ENCODE measurements at places on chromosomes 1 and 21.
A peak's percentile ranks its signal among the peaks of the same experiment; 100 is the strongest.

GRCh38 chr1:111199881-111200801 is at the start of gene DENND2D:
DENND2D (minus strand) TSS chr1:111200646; CDS start chr1:111200459, 187 bp downstream.
- DNase-seq: peak; percentile 69

DNA sequence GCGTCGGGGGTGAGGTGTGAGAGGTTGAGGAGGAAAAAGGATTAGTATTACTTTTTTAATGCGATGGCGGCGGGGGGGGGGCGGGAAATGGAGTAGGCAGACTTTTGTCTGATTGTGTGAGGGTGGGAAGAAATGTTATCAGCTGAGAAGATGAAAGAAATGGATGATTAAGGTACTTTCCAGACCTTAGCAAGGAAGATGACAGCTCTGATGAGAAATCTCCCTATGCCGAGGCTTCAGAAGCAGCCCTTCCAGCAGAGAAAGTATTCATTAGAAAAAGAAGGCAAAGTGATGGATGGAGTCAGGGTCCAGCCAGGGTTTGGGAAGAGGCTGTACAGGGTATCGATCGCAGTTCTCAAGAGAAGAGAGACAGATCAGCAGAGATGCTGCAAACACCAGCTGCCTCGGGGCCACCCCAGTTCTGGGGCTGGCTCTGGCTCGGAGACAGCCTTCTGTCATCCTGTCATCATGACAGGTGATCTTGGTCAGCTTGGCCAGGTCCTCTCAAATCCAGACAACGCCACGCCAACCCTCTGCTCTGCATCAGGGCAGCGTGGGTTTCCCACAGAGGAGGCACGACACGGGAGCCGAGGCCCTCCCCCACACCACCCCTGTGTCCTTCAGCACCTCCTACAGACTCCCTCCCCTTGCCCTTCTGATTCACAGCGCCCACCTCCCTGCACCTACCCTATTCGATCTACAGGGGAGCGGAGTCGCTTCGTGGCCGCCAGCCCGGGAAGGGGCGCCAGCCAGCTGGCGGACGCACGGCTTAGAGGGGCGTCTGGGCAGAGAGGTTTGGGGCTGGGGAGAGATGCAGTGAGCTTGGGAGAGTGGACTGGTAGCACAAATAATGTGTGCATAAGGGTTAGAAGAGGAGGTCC is 674 bp upstream of the ATXN7L2 start:
- no peak for DNase-seq

DNA sequence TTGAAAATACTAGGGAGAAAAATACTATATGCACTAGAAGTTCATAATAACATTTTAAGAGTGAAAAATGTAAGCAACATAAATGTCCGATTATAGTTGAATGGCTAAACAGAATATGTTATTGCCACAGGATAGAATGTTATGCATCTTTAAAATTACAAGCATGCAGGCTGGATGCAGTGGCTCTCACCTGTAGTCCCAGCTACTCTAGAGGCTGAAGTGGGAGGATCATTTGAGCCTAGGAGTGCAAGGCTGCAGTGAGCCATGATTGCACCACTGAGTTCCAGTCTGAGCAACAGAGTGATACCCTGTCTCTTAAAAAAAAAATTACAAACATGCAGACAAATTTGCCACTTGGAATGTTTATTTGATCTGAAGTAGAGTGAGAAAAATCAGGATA is 3.0 kb upstream of the BATF3 start:
- no peak for DNase-seq

GRCh38 chr1:161241682-161242081 is 3.7 kb upstream of the NR1I3 start:
- DNase-seq: no peak

DNA sequence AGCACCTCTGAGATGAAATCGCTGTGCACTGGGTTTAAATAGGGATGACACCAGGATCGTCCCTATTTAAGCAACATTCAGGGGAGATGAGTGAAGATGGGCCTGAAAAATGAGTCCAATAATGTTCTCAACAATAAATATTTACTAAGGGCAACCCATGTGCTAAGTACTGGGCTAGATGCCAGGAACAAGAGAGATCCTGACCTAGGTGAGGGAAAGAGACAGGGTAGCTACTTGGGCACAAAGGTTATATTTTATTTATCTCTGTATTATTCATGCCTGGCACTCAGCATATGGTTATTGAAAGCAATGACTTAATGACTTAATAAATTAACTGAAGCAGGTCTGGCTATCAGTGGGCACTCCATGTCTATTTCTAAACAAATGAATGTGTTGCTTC is 27.4 kb upstream of the AVPR1B start:
- no peak for DNase-seq

- DNase-seq: no peak
These were observed 151.9 kb upstream of the GJB5 start for GRCh38 chr1:34602907-34603306.

- no peak for DNase-seq
These were observed 100.4 kb downstream of the MRPL37 start for GRCh38 chr1:54300401-54300800.

DNA sequence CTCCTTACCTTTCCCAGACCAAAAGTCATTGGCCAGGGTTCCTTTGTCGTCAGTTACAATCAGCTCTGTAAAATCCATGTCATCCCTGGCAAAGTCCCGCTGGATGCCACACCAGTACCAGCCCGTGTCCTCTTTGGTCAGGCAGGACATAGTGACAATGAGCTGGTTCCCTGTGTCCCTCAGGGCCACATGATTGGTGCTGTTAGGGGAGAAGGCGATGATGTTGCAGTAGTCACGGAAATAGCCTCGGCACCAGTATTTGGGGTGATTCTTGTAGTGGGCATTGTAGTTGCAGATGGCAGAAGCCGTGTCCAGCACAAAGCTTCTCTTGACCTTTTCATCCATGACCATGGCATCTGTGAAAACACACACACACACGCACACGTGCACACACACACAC is 14.8 kb downstream of the ADORA3 start:
- no peak for DNase-seq

- DNase-seq: peak; percentile 55
These were observed 77.2 kb upstream of the FOXD3 start for GRCh38 chr1:63245186-63245585.

- no peak for DNase-seq
These were observed 154.8 kb downstream of the SLC45A1 start for GRCh38 chr1:8472668-8473067.

DNA sequence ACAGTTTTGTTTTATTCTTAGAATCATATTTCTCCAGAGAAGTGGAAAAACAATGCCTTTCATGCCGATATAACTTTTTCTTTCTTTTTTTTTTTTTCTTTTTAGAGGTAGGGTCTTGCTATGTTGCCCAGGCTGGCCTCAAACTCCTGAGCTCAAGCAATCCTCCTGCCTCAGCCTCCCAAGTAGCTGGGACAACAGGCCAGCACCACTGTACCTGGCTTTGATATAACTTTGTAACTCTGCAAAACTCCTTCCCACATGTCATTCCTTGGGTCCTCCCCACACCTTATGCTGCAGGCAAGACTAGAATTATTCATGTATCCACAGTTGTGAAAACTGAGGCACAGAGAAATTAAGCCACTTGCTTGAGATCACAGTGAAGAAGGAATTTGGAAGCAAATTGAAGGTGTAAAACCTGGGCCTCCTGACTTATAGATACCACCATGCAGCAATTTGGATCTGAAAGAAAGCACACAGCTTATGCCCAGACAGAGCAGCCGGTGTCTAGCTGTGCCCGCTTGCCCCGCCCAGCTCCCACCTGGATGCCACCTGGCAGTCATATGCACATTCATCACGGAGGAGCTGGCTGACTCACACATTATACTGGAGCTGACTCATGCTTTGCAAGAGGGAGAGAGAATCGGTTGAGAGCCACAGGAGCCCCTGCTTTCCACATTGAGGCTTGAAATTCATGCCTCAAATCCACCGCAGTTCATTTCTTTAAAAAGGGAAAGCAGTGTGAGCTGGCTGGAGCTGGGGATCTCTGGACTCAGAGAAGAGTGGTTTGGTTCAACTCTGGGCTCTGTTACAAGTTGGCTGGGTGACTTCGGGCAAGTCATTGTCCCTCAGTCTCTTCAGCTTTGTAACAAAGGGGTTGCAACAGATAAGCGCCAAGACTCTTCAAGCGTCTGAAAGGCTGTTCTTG is 8.3 kb upstream of the SLC2A1 start:
- DNase-seq: no peak

GRCh38 chr1:153764310-153764709 is 10.9 kb upstream of the SLC27A3 start:
- no peak for DNase-seq

DNA sequence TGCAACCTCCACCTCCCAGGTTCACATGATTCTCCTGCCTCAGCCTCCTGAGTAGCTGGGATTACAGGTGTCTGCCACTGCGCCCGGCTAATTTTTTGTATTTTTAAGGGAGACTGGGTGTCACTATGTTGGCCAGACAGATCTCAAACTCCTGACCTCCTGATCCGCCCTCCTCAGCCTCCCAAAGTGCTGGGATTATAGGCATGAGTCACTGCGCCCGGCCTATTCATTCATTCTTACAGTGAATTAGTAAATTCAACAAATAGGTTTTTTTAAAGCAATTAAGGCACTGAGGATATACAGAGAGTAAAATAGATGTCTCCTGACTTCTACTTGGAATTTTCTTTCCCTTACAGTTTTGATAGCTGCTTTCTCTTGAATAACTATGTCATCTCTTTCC is 43.5 kb downstream of the CDC42 start:
- DNase-seq: no peak

- no peak for DNase-seq
These were observed at the start of gene ZBTB7B for GRCh38 chr1:155002464-155003226. ZBTB7B (plus strand) TSS chr1:155002802; CDS start chr1:155014661, 11,859 bp downstream.

DNA sequence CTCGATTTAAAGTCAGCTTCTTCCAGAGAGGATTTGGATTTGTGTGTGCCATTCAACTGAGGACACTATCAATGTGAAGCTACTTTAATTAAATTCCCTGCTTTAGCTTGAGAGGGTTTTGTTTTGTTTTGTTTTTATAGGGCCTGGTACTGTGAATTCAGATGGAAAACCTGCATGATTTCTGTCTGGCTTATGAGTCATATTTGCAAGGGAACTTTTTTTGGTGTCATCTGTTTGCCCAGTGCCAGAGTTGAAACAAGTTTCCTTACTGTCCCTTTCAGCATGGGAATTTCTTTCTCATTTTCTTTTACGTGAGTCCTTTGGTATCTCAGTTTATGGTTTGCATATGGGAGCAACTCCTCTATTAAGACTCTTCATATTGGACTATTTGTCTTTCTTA is 194.6 kb downstream of the GREM2 start:
- DNase-seq: no peak

DNA sequence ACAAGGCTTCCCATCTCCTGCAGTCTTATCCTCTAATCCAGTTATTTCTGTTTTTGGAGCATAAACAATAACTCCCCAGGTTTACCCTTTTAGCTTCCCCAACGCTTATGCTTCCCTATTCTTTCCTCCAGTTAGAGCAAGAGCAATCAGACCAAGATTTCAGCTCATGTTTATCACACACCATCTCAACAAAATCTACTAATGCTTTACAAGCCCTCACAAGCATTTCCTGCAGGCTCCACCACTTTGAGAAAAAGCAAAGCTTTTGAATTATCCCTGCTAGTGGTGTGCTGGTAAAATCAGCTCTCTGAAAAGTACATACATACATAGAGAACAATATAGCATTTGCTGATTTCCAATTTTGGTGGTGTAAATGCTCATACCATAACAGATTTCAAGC is 92.9 kb downstream of the EDEM3 start:
- no peak for DNase-seq

DNA sequence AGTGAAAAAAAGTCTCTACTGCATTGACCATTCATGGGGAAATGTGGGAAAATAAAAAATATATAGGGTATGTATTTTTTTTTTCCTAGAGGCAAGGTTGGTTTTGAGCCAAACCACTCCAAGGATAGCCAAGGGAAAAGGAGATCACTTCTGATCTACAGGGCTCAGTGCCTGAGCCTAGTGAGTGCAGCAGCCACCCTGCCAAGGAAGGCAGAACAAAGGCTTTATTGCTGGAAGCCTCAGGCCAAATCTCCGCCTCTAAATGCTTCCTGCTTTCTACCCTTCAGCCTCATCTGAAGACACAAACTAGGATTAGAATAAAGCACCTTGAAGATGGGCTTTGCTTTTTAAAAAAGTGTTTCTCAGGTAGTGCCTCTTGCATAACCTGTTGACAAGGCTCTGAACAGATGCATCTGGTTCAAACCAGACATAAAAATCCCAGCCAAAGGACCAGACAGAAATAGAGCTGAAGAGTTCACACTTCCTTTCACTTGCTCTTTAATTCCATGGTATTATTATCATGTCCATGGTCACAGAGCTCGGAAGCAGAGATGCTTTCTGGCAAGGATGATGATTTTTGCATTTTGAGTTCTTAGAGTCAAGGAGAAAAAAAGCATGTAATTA is 10.5 kb downstream of the C1orf115 start:
- peak; percentile 60 for DNase-seq

- DNase-seq: no peak
These were observed 2.6 kb downstream of the KCNA3 start for GRCh38 chr1:110672001-110672752.

DNA sequence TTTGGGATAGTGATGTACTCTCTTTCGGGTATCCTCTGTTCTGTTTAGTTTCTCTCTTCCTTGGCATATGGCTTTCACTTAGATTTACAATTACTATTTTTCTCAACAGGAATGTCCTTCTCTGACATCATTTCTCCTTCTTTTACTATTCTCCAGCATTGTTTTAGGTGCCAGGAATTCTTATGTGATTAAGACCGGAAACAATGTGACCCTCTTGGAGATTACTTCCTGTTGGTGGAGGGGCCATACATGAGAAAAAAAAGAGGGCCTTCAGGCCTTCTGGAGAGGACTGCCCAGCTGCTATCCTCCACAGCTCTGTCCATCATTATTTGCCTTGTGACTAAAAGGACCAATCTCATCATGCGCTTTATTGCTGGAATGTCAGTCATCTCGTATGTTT is 50.4 kb upstream of the ADAMTS5 start:
- no peak for DNase-seq

- DNase-seq: peak; percentile 19
These were observed 83.2 kb upstream of the PAPPA2 start for GRCh38 chr1:176379626-176380339.

DNA sequence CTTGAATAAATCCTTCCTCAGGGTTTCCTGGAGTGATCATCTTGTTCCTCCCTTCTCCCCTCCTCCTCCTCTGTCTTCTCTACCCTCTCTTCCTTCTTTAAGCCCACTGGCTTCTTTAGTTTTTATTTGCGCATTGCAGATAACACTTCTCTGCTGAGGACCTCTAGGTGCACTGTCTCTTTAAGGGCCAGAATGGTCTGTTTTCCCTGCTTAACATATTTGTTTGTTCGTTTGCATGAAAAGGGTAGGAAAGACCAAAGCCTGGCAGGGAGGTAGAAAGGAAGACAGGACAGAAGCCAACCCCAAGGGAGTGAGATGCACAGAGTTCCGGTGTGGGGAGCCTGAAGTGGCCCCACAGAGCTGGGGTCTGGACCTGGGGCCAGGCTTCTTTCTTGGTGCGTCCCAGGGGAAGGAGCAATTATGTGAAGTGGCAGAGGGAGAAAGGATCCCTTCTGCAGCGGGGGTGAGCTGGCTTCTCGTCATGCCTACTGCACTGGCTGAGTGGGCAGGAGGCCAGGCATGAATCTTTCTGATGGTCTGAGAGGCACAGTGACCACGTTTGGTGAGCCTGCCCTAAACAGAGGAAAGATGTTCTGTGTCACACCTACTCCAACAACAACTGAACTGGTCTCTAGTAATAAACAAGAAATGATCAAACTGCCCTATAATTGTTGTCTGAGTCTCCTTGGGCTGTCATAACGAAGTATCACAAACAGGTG is 232.7 kb downstream of the KCNJ6 start:
- DNase-seq: no peak

All from foreskin melanocyte (primary cell).